Cerebellar nuclear complex (tissue), 1 donor: ENCODE measurements at places on chromosomes 6 and 20.

- DNase-seq, result no peak
These were observed 990 bp downstream of the BPI start for GRCh38 chr20:38304845-38305447.

DNA sequence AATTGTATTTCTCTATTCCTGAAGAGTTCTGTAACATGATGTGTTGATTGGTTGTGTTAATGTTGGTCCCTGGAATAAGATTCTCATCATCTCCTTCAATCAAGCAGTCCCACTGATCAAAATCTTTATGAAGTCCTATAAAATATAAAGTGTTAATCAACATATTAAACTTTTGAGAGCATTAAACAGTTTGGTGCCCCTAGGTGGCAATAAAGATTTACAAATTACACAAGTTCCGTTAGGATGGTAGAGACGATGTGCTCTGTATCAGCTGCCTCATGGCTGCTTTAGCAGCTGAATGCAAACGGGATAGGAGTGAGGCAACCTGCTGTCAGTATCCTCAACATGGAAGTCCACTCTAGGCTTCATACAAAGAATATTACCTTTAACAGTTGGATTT lies 16.9 kb downstream of the TDRD6 start:
- DNase-seq, result no peak

- no peak for DNase-seq
These were observed 3.3 kb downstream of the NECAB3 start for GRCh38 chr20:33670715-33671499.

DNA sequence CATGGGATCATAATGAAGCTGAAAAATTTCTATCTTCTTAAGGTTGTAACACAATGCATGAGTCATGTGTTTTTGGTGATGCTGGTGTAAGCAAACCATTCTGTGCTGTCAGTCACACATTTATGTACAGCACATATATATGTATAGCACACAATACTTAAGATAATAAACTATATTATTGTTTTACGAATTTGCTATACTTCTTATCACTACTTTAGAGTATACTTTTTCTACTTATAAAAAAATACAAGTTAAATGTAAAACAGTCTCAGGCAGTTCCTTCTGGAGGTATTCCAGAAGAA lies 920.1 kb upstream of the FLRT3 start:
- DNase-seq, result no peak

GRCh38 chr6:157035546-157035945 lies 258.4 kb downstream of the ARID1B start:
- no peak for DNase-seq
